ENCODE measurements at places on chromosomes 11 and 22. TPM values are rescaled to one million over a fixed set of nuclear protein-coding genes. Genes with fewer than 3 reads are reported as not detected.

DNA sequence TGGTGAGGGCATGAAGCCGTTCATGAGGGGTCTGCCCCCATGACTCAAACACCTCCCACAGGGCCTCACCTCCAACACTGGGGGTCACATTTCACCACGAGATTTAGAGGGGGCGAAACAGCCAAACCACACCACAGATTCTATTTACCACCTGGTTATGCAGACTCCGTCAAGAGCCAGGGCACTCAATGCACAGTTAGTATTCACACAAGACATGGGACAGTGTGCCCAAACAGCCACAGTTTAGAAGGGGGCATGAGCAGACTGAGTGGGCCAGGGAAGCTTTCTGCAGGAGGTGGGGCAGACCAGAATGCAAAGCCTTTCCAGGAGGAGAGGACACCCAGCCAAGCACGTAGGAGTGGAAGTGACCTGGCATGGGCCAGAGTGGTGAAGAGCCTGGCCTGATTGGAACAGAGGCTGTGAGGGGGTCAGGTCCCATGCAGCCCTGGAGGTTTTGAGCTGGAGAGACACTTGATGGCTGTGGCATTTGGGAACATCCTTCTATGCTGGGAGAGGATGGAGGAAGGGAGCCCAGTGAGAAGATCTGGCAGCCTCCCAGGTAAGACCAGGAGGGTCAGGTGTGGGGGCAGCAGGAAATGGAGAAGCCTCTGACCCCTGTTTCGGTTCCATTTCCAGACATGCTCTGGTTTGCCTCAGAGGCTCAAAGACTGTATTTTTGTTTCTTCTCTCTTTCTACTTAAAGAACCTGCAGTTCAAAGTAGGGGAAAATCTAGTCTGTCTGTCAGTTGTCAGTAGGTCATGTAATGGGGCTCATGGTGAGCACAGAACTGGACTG, 199.1 kb upstream of the NCAM1 start:
- no peaks in the 10 kb centered on the region for H3K36me3 ChIP-seq
- no peak for DNase-seq
- H3K4me1 ChIP-seq: no peaks in the 10 kb centered on the region

- no peaks in the 10 kb centered on the region for H3K27me3 ChIP-seq
- peaks cover 7% of the 10 kb centered on the region for H3K36me3 ChIP-seq
- H3K4me3 ChIP-seq: no peak overlapping the region
- no peak for DNase-seq
Measured at GRCh38 chr22:46175631-46176030, 25.3 kb downstream of the PPARA start.

- no peaks in the 10 kb centered on the region for H3K4me1 ChIP-seq
- no peak for DNase-seq
- H3K27ac ChIP-seq: no peak overlapping the region
- H3K36me3 ChIP-seq: no peaks in the 10 kb centered on the region
- H3K4me3 ChIP-seq: no peak overlapping the region
- H3K27me3 ChIP-seq: peaks cover 2% of the 10 kb centered on the region
Measured at GRCh38 chr11:123145661-123146060, 49.4 kb downstream of the CLMP start.

- no peak overlapping the region for H3K27ac ChIP-seq
- no peaks in the 10 kb centered on the region for H3K36me3 ChIP-seq
- no peak overlapping the region for H3K4me3 ChIP-seq
Measured at GRCh38 chr22:44085743-44086270, 61.7 kb downstream of the PARVB start.

- peaks cover 4% of the 10 kb centered on the region for H3K27me3 ChIP-seq
- no peaks in the 10 kb centered on the region for H3K36me3 ChIP-seq
- no peak for DNase-seq
- H3K4me1 ChIP-seq: no peaks in the 10 kb centered on the region
Measured at GRCh38 chr11:75077316-75077715, 19.4 kb downstream of the OR2AT4 start.

DNA sequence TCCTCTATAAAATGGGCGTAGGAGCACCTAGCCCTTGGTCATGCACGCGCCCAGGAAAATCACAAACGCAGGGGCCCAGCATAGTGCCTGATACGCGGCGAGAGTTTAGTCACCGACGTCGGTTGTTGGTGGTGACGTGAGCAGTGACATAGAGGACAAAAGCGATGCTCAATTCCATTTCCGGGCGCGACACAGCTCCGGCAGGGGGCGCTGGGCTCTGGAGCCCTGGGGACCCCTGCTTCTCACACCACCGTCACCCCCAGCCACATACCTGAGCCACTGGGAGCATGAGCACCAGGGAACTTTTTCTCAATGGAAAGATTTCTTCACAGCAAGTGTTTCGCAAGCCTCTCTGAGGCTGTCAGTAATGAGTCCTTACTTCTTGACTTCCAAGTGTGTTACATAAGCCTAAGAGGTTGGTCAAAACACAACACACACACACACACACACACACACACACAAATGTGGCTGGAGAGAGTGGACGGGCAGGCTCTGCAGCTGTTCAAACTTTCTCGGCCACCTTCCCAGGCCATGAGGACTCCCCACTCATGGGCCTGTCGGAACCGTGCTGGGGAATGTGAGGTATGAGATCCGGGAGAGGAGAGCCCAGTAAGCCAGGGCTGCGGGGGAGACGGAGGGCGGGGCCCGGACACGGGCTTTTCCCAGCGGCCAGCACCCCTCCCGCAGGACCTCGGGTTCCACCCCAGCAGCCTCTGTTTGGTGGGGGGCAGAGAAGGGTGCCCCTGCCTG, 36.9 kb upstream of the LINC01488 start:
- H3K4me1 ChIP-seq: peaks cover 18% of the 10 kb centered on the region
- DNase-seq: no peak
- H3K27me3 ChIP-seq: peaks cover 61% of the 10 kb centered on the region
- H3K27ac ChIP-seq: no peak overlapping the region
- H3K36me3 ChIP-seq: no peaks in the 10 kb centered on the region
- no peak overlapping the region for H3K4me3 ChIP-seq

DNA sequence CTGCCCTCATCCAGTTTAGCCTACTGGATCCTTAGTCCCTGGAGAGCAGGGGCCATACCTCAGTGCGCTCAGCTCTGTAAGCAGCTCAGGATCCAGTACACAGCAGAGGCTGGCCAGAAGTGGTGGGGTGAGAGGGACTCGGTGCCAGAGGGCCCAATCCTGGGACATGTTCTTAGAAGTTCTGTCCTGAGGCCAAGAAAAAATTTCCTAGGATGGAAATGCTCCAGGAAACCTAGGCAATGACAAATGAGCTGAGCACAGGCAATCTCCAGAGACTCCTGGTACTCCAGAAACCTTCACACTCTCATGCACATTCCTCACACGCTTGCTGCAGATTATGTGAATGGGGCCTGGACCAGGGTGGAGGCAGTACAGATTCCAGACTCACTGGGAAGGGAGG, 89.6 kb downstream of the SERGEF start:
- no peaks in the 10 kb centered on the region for H3K27me3 ChIP-seq
- no peak overlapping the region for H3K4me3 ChIP-seq
- DNase-seq: no peak
- H3K4me1 ChIP-seq: no peaks in the 10 kb centered on the region
- peaks cover 12% of the 10 kb centered on the region for H3K36me3 ChIP-seq

MOGAT2 gene
- not detected for total RNA-seq

OR2AT4 gene
- total RNA-seq: not detected

PARVA gene
- total RNA-seq: 0.89 TPM

RAG2 gene
- total RNA-seq: not detected

DCDC1 gene
- 1.0 TPM for total RNA-seq
